Renal pelvis (tissue), 12 donors: ENCODE measurements at places on chromosomes 2 and 18. TPM values are rescaled to one million over a fixed set of nuclear protein-coding genes. Genes with fewer than 3 reads are reported as not detected.

DNA sequence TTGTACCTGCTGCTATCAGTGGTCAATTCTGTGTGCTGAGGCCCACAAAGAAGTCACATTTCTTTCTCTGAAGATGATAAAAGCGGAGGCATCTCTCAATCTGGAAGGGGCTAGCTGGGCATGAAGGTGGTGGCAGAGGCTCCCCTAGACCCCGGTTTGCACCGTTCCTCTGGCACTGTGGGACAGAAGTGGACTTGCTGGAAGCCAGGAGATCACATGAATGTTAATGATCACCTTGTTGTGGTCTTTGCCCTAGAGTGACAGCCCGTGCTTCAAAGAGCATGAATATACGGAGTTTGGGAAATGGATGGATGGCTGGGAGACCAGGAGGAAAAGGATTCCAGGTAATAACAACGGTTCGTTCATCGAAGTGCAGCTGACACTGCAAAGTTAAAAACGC, 20.2 kb downstream of the ALLC start:
- no peak for DNase-seq

DNA sequence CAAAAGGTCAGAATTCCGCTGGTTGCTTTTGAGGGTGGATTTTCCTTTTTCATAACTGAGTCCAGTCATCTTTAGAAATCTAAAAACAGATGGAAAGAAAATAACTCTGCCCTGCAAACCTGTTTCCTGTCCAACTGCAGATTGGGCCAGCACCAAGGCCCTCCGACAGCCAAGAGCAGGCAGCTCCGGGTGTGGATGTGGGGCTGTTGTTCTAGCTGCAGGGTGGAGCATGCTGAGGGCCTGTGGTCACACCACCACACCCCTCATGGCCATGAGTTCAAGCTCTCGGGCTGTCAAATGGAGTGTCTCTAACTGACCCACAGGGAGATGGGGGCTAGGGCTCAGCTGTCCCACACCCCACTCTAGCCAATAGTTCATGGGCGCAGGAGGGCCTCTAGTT, 69.3 kb upstream of the BZW1 start:
- no peak for DNase-seq

The COQ10B gene
- polyA plus RNA-seq, result 11.4 TPM

DNA sequence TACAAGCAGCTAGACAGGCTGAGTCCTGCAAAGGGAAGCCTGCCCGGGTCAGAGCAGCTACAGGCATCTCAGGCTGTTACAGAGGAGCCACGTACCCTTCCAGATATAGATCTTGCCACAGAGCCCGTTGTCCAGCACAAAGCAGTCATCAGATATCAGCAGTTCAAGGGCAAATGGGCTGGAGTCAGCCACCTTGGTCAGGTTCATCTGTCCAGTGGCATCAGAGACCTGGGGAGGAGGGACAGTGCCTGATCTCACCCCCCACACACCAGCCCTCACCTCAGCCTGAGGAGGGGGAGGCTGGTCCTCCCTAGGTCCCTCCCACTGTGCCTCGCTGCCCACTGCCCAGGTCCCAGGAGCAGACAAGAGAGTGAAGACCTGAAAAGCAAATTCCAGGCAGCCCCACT, 12.2 kb downstream of the CAPG start:
- no peak for DNase-seq

DNA sequence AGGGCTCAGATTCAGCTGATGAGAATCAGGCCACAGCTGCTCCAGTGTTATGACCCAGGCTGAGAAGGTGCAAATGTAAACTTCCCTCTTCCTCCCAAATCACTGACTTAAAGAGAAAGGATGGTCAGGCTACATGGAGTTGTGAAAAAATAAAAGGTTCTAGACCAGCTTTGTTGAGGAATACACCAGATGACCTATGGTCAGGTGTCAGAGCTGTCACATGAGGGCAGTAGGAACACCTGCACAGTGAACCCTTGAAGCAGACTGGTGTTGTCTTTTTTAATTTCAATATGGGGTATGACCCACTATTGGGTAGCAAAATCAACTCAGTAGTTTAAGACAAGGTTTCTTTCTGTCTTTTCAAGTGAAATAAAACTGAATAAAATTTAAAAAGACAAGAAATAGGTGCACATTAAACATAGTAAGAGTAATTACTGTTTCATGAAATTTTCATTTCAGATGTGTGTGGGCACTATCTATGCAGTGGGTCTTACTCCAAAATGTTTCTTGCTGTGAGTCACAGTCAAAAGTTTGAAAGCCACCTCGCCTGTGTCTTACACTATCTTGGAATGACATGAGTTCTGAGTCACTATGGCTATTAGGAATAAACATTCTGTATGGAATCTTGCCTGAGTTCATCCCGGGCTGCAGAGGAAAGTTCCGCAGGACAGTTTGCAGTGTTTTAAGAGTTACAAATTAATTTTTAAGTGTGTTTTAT, 83.6 kb downstream of the ACVR1 start:
- DNase-seq, result no peak

The MYO3B gene
- polyA plus RNA-seq, result 6.7 TPM

GRCh38 chr18:46182633-46183358, 78.6 kb downstream of the HAUS1 start:
- no peak for DNase-seq

The ANO7 gene
- 2.7 TPM for polyA plus RNA-seq

DNA sequence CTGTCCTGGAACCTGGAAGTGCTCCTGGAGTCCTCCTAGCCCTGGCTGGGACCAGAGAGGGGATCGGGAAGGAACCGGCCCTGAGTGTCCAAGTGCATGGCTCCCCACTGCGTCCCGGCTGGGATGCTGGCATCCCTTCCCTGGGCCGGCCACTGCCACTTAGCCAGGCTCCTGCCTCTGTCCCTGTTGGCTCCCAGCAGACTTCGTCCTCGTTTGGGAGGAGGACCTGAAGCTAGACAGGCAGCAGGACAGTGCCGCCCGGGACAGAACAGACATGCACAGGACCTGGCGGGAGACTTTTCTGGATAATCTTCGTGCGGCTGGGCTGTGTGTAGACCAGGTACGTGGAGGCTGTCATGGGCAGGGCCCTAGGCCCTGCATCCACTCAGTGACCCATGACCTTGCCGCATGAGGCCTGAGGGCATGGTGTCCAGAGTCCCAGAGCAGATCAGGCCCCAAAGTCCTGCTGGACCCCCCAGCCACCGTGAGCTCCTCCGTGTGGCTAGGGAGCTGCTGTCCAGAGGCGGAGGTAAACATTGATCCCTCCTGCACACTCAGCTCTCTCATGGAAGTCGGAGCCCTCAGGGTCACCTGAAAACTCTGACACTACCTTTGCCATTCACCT, 7.1 kb downstream of the ANO7 start:
- DNase-seq, result no peak

DNA sequence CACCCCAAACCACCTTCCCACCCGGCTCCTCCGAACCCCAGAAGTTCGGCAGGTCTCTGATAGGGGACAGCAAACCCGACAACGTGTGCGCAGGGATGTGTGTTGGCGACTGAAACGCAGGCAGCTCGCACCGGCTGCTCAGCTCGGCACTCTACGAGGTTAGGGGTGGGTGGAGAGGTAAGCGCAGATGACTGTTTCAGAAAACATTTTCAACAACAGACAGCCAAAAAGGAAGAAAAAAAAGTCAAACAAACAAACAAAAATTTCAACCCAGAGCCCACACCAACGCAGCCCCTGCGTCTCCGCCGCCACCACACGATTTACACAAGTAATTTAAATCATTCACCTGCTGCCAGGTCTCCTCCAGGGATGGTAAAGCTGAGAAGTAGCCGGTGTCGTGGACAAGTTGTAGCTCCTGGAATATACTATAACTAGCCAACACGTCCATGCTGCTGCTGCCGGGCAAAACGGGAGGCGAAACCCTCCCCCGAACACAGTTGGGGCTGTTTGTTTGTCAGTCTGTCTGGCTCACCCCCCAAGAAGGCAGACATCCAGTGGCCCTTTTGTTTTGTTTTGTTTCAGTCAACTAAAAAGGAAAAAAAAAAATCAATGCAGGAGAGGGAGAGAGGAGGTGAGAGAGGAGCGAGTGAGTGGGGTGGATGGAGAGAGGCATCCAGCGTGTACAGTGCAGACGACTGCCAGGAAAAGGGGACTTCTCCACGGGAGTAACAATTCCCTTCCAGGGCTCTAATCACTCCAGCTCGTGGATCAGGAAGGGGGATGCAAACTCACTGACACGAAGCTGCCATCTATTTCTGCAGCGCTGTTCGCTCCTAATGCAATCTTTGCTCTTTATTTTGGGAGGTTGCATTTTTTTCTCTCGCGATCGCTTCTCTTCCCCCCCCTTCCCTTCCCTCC, at the start of gene KLF7:
TSS of gene KLF7 (minus strand) at position 828 of the 918 bp plus-strand sequence. CDS start at position 448, 380 bp downstream.
- DNase-seq, result peak; percentile 57

DNA sequence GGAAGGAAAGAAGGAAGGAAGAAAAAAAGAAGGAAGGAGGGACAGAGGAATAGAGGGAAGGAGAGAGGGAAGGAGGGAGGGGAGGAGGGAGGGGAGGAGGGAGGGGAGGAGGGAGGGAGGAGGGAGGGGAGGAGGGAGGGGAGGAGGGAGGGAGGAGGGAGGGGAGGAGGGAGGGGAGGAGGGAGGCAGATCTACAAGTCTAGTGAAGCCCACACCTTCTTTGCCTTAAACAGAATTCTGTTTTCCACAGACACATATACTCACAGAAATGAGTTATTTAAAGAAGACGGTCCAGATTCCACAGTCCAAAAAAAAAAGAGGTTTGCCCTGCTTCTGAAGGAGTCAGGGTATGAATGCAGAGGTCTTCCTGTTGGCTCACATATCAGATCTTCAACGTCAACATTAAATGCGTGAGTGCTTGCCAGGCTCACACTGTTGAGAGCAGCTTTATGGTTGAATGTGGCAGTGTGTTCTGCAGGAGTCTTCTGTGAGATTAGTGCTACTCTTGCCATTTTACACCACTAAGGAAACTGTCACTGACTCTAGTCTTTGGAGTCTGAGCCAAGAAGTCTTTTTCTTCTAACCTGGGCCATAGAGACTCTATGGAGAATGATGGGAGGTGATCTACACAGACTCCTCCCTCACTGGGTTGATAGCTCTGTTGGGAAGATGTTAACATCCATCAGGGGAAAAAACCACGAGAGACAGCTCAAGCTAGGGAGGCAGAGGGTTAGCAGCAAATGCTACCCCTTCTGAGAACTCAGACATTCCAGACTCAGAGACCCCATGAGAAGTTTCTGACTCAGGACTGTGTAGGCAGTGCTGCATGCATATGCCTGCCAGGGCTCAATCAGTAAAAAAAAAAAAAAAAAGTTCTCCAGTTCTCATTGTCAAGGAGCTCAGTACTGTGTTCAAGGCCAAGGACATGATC, 23.3 kb downstream of the PAX8 start:
- no peak for DNase-seq

The WNT10A gene
- 1.1 TPM for polyA plus RNA-seq

The HOXD4 gene
- polyA plus RNA-seq, result 68.0 TPM

DNA sequence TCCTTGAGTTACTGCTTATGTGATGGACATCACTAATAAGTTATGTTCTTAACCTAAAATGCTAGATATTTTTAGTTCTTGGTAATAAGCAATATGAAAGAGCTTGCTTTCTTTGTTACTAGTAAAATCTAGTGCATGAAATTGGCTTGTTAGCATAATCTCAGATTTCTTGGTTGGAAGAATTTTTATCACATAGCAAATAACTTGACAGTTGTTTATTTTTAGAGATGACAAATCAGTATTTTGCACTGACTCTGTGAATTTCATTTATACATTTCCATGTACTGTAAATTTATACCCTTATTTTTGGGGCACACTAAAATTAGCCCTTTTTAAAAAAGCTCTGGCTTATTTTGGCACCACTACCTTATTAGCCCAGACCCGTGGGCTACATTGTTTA, 45.6 kb downstream of the LCLAT1 start:
- DNase-seq, result no peak

The CCDC141 gene
- polyA plus RNA-seq, result 0.12 TPM

DNA sequence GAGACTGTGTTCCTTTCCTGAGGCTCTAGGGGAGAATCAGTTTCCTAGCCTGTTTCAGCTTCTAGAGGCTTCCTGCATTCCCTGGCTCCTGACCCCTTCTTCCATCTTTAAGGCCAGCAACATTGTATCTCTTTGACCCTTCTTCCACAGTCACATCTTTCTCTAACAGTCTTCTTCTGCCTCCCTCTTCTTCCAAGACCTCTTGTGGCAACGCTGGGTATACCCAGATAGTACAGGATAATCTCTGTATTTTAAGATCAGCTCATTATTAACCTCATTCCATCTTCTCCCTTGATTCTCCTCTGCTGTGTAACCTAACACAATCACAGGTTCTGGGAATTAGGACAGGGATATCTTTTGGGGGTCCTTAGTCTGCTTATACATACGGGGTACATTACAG, 8.9 kb upstream of the MYL12A start:
- DNase-seq, result no peak

DNA sequence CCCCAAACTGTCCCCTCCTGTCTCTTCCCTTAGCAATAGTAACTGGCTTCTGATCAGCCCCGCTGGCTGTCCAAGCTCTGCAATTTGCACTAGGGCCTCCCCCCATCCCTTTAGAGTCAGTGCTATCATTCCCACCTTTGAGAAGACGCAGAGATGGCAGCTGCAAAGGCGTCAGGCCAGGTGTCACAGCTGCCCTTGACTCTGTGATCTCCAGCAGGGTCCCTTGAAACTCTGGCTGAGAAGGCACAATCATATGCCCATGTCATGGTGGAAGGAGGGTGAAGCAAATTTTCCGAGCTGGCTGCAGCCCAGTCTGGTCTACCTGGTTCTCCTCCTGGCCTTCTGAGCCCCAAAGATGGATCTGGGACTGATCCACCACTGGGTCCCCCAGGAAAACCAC, 49.2 kb upstream of the TEX51 start:
- no peak for DNase-seq

- DNase-seq, result no peak
These were observed 116.3 kb downstream of the ZNF532 start for GRCh38 chr18:58980991-58981390.

The NTSR2 gene
- not detected for polyA plus RNA-seq

The TMEM163 gene
- 1.6 TPM for polyA plus RNA-seq

DNA sequence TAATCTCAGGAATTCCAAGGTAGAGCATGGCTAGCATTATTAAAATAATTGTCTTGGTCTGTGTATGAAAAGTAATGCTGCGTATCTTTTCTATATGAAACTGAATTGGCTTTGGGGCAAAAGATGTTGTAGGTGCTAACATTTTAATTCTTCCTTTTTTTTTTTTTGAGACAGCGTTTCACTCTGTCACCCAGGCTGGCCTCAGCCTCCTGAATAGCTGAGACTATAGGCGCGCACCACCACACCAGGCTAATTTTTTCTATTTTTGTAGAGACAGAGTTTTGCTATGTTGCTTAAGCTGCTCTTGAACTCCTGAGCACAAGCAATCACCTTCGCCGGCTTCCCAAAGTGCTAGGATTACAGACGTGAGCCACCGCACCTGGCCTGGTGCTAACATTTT, 172.6 kb upstream of the STON1 start:
- DNase-seq, result no peak

The CENPA gene
- polyA plus RNA-seq, result 14.2 TPM

- no peak for DNase-seq
These were observed 355.4 kb downstream of the KIAA1328 start for GRCh38 chr18:37184209-37184868.

DNA sequence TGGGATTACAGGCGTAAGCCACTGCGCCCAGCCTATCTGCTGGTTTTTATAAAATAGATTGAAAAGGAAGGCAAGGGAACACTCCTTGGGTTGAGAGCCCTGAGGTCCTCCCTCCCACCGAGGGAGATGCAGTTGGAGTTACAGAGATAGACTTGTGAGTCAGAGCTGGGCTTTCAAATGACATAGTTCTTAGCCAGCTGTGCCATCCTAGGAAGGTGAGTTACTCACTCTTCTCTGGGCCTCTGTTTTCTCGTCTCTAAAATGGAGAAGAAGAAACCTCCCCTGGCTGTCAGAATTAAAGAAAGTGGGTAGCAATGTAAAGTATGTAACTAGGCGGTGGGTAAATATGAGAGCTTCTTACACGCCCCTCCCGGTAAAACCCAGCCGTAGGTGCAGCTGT, 2.4 kb downstream of the LRRFIP1 start:
- no peak for DNase-seq

The L3MBTL4 gene
- 4.1 TPM for polyA plus RNA-seq
